ENCODE measurements at places on chromosomes 16 and 17.

DNA sequence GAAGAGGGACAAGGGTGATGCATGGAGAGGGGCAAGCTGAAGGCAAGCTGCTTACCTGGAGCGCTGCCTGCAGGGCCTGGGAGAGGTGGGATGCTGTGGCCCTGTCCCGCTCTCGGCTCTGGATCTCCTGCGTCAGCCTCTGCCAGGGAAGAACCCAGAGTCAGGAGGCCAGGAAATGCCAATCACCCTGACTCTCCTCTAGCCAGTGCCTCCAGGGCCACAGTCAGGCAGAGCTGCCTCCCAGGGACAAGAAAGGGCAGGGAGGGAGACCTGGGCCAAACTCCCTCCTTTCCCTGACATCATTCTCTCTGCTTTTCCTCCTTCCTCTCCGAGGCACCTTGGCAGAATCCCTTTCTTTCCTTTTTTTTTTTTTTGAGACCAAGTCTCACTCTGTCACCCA, 11.3 kb downstream of the CDK3 start:
- no peak for DNase-seq

DNA sequence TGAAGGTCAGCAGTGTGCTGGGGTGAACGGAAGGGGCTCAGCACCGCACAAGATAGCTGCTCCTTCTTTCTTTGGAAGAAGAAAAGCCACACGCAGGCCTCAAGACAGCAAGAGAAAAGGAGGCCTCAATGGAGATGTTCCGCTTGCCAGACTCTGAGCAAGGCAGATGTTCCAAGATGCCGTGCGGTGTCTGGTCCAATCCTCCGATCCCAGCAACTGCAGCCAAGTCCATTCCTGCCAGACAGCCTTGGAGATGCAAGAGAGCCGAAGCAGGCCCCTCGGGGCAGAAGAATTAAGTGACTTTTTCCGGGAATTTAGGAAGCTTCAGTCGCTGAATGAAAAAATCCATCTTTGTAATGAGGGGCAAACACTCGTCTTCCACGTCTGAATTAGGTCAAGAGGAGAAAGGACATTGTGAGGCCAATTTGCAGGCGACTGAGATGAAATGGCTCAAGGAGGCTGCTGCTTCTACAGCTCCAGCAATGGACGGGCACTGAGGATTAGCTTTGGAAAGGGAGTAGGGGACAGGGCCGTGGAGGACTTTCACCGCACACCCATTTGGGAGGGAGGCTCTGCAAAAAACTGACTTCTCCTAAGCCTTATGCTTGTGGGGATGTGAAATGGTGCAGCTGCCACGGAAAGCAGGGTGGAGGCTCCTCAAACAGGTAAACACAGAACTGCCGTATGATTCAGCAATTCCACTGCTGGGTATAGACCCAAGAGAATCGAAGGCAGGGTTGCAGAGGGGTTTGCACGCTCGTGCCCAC, 44.7 kb downstream of the RPH3AL start:
- DNase-seq = no peak

- DNase-seq = no peak
Observed at GRCh38 chr16:65224471-65224870, 102.6 kb upstream of the CDH11 start.

- peak; percentile 89 for DNase-seq
Observed at GRCh38 chr16:728131-728889, 1.4 kb downstream of the HAGHL start.

- DNase-seq = peak; percentile 67
Observed at GRCh38 chr17:59154292-59154720, 680 bp downstream of the SKA2 start.

GRCh38 chr17:42773290-42774035, at the start of gene VPS25:
Gene VPS25, plus strand, starts transcription at chr17:42773449. Its CDS starts 27 bp downstream, at chr17:42773476.
- DNase-seq = peak; percentile 87

- no peak for DNase-seq
Observed at GRCh38 chr17:47929218-47930000, 12.0 kb upstream of the PNPO start.

GRCh38 chr16:82953517-82953916, 326.7 kb downstream of the CDH13 start:
- DNase-seq = no peak

GRCh38 chr17:15454346-15454745, 13.1 kb downstream of the CDRT4 start:
- DNase-seq = no peak

DNA sequence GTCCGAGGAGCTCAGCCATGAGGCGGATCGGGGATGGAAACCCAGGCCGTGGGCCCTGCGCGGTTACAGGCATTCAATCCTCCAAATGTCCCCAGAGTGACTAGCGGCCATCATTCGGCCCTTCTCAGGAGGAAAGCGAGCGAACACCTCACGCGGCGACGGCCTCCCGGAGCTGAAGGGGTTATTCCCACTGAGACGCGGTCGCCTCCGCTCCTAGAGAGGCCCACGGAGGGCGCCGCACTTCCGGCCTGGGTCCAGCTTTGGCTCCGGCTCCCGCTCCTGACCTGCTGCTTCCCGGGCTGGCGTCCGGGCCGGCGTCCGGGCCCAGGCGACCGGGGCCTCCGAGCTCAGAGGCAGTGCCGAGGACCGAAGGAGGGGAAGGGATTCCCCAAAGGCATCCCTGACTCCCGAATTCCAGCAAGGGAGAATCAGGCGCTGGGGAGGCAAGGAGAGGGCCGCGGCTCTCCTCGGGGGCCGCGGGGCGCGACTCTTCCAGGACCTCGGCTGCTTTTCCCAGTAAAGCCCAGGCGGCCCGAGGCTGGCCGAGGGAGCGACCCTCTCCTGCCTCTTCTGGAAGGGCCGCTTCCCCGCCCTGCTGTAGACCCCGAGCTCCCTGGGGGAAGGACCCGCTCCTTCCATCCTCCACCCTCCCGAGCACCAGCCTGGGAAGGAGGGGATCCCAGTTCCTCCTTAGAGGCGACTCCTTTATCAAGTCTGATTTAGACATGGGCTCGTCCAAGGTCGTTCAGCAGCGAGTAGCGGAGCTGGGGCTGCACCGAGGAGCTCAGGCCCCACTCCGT, 18.6 kb upstream of the ZNF629 start:
- DNase-seq = peak; percentile 71

- DNase-seq = no peak
Observed at GRCh38 chr17:32298721-32299579, 33.3 kb downstream of the RHBDL3 start.

DNA sequence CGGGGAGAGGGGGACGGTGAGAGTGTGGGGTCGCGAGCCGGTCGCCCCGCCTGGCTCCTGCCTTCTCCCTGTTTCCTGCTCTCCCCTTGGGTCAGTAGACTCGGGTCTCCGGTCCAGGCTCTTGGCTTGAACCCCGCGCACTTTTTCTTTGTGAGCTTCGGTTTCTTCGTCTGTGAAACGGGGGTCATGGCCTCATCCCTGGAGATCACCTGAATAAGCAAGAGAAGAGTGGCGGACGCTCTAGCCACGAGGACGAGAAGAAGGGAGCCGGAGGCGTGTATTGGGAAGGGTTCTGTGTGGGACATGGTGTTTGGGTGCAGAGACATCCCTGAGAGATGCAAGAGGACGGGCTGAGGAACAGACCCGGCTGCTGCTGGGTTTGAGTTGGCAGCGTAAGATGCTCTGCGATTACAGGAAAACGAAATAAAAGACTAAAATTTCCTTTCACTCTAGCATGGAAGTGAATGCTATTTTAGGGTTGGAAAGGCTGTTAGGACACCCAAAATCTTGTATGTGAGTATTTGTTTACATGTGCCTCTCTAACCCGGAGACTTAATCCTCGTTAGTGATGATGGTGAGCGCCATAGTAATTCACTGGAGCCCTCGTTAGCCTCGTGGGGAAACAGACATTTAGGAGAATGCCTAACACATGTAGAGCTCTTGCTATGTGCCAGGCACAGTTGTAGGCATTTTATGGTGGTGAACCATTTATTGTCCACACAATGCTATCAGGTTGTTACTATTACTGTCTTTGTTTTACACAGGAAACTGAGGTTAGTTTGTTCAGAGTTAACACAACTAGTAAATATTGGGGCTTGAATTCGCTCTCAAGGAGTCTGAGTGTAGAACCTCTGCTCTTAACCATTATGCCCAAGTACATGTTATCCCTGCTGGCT, 646 bp downstream of the KIF22 start:
- DNase-seq = no peak

DNA sequence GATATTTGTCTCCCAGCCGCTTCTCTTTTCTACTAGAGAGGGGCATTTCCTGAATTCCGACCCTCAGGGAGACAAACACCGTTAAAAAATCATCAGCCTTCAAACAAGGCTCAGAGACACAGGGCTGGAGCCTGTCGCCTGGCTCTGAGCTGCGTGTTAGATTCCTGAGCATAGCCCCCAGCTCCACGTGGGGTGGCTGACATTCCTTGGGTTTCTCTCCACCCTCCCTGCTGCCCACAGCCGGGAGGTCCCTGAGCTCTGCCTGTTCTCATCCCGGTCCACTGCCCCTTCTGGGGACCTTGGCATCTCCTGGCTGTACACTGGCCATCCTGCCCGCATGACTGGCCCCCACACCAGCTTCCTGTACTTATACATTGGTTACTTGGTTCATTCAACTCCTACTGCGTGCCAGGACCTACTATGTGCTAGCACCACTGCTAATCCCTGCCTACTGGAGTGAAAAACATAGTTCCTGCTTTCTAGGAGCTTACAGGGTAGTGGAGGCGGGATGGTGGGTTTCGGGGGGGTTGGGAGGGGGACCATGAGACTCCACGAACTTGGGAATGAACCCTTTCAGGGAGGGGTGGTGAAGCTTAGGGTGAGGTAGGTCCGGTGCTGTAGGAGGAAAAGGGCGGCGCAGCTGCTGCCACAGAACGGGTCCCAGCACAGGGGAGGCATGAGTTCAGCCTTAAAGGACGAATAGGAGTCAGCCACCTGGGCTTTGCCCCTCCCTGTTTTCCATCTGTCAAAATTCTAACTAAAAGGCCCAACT, 52.1 kb upstream of the TMEM132E start:
- no peak for DNase-seq

DNA sequence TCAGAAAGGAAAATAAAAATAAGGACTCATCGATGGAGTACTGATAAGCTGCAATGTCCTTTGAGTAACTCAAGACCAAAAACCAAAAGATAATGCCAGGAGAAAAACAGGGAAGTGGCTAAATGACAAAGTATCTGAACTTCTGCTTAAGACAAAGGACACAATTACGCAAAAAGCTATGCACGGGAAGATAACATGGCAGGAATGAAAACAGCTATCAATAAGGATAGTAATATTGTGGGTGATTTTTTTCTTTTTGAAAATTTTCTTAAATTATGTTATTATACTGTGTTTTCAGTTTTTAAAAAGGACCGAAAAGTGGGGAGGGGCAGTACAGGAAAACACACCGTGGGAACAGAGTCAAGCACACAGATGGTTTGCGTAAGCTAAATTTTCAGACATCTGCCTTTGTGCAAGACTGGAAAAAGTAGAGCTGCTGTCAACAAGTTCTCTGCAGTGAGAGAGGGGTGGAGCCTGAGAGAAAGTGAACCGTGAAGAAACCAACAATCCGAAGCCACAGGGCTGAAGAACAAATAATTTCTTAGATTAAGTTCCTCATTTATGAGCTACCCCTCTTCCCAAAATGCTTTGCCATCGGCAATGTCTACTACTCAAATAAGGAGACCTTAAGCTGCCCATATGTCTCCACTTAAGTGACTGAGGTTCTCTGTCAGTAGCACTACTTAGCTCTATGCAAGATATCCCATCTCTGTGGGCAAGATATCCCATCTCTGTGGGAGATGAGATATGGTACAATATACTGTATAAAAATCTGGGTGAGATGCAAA, 99.9 kb upstream of the CORO6 start:
- DNase-seq = peak; percentile 51

GRCh38 chr17:82230609-82231311, 1.9 kb downstream of the SLC16A3 start:
- DNase-seq = peak; percentile 54

GRCh38 chr17:15516150-15516549, 47.1 kb downstream of the TVP23C start:
- peak; percentile 43 for DNase-seq

GRCh38 chr16:74257061-74257460, 39.6 kb upstream of the PSMD7 start:
- DNase-seq = no peak

GRCh38 chr16:86879268-86879667, 300.9 kb downstream of the FOXL1 start:
- no peak for DNase-seq

DNA sequence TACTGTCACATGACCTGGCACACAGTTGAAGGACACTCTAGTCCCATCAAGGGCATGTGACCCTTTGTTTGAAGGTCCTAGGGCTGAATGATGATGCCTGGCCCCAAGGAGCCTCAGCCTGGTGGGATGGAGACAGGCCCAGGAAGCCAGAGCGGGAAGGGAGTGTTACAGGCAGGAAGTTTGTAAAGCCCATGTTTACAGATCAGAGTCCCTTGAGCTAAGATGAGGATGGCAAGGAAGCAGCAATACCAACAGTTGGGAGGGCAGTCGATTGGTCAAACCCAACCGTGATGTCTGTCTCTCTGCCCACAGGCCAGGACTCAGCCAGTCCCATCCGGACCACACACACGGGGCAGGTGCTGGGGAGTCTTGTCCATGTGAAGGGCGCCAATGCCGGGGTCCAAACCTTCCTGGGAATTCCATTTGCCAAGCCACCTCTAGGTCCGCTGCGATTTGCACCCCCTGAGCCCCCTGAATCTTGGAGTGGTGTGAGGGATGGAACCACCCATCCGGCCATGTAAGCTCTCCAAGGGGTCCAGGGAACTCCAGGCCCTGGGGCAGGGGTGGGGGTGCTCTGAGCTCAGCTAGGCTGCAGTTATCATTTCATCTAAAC, 2.5 kb downstream of the CES2 start:
- DNase-seq = no peak

DNA sequence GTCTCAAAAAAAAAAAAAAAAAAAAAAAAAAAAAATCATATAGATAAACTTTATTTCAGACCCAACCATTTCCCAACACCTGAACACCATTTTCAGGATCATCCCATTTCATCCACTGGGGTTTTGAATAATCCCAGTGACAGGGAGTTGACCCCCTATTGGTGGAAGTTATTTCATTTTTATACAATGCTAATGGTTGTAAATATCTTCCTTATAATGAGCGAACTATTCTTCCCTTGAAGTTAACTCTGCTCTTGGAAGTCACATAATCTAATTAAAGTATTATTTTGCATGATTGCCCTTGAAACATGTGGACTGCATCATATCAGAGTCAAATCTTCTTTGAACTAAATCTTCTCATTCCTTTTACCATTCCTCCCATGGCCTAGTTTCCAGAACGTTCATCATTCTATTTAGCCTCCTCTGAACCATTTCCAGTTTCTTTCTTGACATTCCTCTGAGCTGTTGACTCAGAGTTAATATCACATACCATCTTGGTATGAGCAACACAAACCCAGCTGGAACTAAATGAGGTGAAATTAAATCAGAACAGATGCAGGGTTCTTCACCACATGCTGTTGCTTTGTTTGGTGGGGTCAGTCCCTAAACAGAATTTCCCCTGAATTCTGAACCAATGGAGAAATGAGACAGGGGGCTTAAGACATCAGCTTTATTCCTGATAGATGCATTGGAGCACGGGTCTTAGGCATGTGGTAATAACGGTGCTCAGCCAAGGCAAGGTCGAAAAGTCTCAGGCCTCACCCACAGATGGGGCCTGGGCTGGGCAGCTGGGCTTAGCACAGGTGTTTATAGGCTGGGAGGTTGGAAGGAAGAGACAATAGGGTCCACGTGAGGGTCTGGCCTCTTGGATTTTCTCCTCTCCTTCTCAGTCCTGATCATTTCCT, 8.9 kb downstream of the HSD17B2 start:
- peak; percentile 64 for DNase-seq
